NCI-H345 (cell line): ENCODE measurements at places on chromosomes 2 and 18.

- no peak for DNase-seq
Observed at GRCh38 chr2:187586011-187586641, 31.9 kb upstream of the TFPI start.

GRCh38 chr2:204027091-204027490 lies 90.5 kb downstream of the ICOS start:
- no peak for DNase-seq

DNA sequence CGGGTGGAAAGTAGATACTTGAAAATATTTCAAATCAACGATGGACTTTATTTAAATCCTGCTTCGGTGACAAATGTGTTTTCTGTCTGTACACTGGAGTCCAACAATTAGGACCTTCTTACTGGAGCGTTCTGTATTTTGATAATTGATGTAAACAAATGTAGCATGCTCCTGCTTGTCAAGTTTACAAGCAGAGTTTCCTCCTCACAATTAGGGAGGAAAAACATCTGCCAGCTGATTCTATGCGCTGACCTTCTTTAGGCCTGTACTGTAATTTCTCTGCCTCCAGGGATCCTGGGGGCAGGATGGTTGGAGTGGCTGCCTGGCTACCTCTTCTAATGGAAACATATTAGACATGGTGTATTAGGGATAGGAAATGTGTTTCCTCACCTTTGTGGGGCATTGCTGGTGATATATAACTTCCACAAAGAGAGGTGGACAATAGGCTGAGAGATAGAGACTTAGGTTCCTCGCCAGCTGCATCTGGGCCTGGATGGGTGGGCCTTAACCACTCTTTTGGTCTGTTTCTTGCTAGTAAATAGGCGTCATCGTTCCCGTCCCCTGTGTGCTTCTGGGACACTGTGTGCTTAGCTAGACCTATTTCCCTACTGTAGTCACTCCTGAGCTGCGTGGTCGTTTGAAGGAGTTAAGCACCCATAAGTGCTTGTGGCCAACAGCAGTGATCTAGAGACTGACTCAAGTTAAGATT lies 19.3 kb downstream of the GATA6 start:
- DNase-seq, result no peak

DNA sequence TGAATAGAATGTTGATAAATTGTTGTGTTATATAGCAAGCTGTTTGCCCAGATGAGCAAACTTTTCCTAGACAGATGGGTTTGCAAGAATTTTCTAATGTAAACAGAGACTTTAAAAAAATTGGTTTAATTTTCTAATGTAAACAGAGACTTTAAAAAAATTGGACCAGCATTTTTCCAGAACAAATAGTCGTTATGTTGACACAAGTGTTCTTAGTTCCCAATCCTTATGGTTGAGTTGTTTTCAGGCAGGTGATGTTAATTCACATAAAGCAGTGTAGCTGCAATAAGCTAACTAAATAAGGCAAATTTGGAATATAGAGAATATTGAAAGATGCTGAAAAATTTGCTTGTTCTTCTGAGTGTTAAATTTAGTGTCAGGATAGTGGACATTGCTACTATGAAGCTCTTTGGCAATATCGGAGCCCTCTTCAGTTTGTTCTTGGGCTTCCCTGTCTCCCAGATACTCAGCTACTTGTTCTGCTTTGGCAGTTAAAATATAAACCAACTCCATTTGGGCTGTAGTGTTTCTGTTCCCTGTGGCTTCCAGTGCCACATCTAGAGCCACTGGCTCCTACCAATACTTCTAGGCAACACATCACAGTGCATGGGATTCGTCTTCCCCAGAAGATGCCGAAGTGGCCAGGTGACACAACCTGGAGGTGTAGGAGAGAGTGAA lies 105.7 kb downstream of the DYNAP start:
- no peak for DNase-seq

- DNase-seq, result no peak
Observed at GRCh38 chr2:206974551-206974950, 35.2 kb downstream of the CPO start.

- peak; percentile 28 for DNase-seq
Observed at GRCh38 chr2:112482309-112483041, 519 bp downstream of the TTL start.

DNA sequence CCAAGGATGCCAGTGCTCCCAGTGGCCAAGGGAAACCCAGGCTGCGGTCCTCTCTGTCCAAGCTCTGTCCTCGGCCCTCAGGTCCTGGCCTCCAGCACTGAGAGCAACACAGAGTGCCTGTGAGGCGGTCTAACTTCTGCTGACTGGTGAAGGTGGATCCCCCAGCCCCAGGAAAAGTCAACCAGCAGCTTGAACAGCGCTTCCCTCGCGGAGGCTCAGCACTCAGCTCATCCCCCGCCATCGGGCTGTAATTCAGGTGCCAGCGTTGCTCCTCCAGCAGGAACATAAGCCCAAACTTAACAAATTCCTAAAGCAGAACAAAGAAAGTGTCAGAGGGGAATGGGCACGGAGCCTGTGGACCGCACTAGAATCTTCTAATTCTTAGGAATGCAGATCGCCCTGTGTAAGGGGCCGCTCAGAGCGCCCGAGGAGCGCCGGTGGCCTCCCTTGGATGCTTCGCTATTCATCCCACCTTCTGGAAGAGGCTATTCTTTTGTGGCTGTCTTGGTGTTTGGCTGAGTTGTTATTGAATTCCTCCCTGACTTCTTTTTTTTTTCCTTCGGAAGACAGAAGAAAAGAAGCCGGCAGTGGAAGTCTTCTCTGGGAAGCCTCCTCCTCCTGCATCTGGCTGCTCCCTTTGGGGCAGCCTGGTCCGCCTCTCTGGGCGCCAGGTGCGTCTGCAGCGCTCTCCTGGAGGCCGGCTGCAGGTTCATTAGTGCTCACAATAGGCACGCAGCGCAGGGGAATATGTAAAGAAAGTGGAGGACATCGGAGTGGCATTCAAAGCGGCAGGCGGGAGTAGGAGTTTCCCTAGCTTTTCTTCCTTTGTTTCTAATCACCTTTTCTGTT lies 905.6 kb downstream of the TSN start:
- peak; percentile 69 for DNase-seq

GRCh38 chr2:60861736-60862135 lies 19.6 kb upstream of the REL start:
- DNase-seq, result no peak

- no peak for DNase-seq
Observed at GRCh38 chr18:77016936-77017335, 115.6 kb downstream of the MBP start.

GRCh38 chr2:182047544-182047943 lies 61.9 kb downstream of the PPP1R1C start:
- no peak for DNase-seq

DNA sequence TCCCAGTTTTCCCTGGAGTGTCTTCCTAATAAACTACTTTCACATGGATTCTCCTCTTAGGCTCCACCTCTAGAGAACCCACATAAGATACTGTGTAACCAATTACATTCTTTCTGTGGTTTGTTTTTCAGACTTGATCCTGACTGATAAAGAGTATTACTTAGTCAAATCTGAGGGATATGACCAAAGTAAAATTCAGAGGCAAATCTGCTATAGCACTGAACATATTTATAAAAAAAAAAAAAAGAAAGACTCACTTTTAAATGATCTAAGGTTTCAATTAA lies 13.9 kb downstream of the CKAP2L start:
- DNase-seq, result no peak

GRCh38 chr2:33022989-33023727 lies 76.4 kb downstream of the LTBP1 start:
- DNase-seq, result no peak
